AG04450 (cell line): ENCODE measurements at places on chromosomes 7 and 10.

DNA sequence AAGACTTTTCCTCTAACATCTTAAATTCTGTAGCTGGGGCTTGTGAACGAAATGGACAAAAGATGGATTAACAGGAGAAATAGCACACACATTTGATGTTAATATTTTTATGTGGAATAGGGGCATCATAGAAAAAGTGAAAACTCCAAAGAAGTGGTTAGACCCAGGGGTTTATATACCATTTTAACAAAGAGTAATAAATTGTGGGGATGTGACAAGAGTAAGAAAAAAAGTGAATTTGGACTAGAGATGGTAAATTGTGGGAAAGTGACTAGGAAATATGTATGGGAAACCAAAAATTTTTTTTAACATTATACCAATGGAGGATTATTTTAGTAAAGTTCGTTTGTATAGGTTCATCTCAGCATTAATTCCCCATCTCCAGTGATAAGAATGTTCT is 8.2 kb downstream of the SLC39A12 start:
- DNase-seq: no peak

DNA sequence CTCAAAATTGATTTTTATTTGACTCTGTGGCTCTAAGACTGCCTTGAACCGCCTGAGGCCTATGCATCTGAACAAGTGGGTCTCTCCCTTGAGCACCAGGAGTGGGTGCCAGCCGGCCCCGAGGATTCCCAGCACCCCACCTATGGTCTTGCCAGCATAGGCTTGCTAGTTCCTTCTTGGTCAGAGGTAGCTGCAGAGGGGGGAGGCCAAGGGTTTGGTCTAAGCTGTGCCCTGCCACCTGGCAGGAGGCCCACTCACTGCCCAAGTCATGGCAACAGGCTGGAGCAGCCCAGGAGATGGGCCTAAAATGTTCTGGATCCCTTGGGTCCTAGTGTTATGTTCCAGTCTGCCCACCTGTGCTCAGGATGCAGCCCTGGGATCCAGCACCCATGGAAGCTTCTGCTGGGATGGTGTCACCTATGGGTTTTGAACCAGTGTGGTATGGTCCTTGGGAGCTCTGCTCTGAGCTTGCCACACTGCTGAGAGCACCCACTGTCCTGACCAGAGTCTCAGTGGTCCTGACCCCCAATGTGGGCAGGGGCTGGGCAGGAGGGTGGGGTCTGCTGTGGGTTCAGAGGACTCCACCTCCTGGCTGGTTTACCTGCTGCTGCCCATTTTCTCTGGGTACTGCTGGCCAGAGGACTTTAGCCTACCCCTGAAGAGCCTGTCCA is 12.6 kb downstream of the YKT6 start:
- DNase-seq: no peak

- no peak for DNase-seq
Observed at GRCh38 chr10:127046975-127047877, 142.0 kb downstream of the DOCK1 start.

GRCh38 chr10:95273393-95274312 is 17.1 kb downstream of the PDLIM1 start:
- peak; percentile 65 for DNase-seq

GRCh38 chr7:5088906-5089305 is 43.2 kb downstream of the RBAK start:
- DNase-seq: no peak

- no peak for DNase-seq
Observed at GRCh38 chr7:33262476-33262875, 133.1 kb downstream of the BBS9 start.

GRCh38 chr10:484925-485661 is 204.4 kb downstream of the DIP2C start:
- no peak for DNase-seq

- no peak for DNase-seq
Observed at GRCh38 chr10:121831777-121832176, 96.1 kb downstream of the ATE1 start.

DNA sequence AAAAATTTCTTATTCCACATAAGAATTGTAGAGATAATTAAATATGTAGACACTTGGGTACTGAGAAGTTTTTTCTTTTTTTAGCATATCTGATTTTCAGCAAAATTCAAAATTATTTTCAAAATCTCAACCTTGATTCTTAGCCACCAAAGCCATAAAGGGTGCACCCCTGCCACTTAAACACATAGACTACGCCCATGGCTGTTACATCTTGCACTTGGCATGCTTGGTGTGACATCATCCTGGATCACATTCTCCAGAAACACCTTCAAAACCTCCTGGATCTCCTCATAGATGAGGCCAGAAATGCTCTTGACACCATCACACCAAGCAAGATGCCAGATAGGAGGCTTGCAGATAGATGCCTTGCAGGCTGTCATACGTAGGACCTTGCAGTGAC is 89.1 kb upstream of the KLF14 start:
- no peak for DNase-seq

DNA sequence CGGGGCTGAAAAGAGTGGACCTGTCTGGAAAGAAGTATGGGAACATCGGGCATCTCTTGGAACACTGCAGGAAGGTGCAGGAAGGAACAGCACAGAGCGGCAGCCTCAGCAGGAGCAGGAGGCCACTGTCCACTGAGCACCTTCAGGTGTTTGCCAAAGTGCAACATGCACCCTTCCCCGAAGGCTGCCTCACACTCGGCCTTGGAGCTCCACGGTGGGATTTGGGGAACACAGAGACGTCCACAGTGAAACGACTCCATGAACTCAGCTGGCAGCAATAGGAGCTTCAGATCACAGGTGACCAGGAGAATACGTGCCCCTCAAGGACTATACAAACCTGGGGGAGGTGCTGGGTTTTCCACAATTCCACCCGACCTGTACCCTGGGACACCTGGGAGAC is 140.3 kb upstream of the RET start:
- DNase-seq: no peak

GRCh38 chr10:133177380-133178157 is 17.6 kb downstream of the KNDC1 start:
- DNase-seq: no peak

- DNase-seq: no peak
Observed at GRCh38 chr7:107809179-107809578, 6.2 kb upstream of the SLC26A3 start.

GRCh38 chr7:149776848-149777407 is 3.5 kb upstream of the ZNF467 start:
- no peak for DNase-seq

- peak; percentile 21 for DNase-seq
Observed at GRCh38 chr10:24518981-24519597, 204.6 kb downstream of the ARHGAP21 start.

- DNase-seq: no peak
Observed at GRCh38 chr7:111657018-111657417, 94.7 kb upstream of the IMMP2L start.

- DNase-seq: no peak
Observed at GRCh38 chr7:108001764-108002725, 916 bp downstream of the LAMB1 start.

- no peak for DNase-seq
Observed at GRCh38 chr7:47354831-47355541, 226.9 kb downstream of the TNS3 start.

- DNase-seq: no peak
Observed at GRCh38 chr7:155344270-155344617, 46.6 kb downstream of the INSIG1 start.
